Caco-2 (cell line): ENCODE measurements at places on chromosomes 11 and 22.

GRCh38 chr11:33915526-33915925 is 23.6 kb upstream of the LMO2 start:
- DNase-seq: no peak

DNA sequence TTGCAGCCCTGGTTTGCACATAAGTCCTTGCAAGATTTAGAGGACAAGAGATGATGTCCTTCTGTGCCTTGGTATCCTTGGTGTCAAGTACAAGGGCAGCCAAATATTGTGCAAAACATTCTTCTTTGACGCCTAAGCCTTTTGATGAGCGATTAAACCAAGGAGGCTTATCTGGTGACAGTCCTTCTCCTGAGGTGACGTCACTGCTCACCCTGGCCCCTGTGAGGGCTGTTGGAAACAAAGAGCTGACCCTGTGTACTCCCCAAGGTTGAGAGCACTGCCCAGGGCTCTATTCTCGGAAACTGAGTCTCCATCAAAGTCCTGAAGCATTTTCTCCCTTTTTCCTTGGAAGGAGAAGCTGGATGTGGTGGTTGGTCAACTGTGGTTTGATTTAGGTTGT is 4.7 kb upstream of the GRAMD1B start:
- no peak for DNase-seq

DNA sequence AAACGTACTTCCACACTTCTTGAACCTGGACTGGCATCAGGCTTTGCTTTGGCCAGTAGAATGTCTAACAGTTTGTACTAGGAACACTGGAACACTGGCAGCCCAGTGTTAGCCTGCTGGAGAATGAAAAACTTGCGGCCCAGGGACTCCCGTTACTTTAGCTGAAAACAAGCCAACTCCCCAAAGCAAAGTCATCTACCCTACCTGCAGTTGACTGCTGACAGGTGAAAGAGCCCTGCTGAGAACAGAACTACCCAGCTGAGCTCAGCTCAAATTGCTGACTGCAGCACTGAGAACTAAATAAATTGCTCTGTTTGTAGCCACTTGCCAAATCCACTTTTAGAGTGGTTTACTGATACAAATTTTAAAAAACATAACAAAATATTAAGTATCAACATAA is 342.5 kb downstream of the LRRC4C start:
- no peak for DNase-seq

DNA sequence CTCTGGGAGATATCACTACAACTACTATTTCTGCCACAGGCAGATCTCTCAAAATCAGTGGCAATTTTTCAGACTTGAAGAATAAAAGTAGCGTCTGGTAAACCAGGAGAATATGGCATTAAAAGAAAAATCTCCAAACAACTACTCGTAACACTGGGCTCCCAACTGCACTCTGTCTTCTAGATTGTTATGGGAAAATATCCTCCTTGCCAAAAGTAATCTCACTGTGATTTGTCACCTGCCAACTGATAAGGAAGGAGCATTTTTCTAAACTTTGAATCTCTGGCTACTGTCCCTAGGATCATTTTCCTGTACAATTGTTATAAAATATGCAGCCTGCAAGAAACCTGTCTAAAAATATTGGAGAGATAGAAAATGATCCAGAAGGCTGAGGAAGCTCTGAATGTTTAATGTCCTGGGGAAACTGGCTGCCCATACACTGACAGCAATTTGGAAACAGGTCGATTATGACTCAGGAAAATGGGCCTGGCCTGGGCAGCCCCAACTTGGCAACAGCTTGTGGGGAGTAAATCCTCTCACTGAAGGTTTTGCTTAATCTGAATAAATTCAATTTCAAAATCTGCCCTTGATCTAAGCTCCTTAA is 90.5 kb upstream of the DBX1 start:
- no peak for DNase-seq

DNA sequence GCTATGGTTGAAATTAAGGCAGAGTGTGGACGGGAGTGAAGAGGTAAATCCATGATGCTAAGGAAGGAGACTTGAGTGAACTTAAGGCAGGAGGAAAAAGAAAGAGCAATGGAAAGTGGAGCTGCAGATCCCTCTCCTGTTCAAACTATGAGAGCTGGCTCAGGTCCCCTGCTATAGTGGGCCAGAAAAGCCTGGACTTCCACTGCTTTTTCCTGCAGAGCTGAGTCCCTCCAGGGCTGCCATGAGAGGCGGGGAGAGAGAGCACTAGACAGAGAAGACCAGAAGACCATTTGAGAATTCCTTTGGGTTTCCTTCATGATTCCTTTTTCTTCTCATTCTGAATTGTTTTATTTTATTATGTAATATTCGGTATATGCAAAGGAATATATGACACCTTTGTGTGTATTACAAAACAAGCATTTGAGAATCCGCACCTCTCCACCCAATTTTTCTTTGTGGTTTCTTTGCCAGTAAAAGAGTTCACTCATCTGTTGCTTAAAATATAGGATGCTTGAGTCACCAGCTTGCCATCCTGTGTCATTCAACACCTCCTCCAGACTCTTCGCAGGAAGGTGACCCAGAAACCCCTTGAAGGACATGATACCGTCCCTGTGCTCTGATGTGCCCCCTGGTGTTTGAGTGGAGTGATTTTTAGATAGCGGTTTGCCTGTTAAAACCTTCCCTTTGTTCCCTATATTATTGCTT is 24.4 kb downstream of the SREBF2 start:
- DNase-seq: peak; percentile 71

DNA sequence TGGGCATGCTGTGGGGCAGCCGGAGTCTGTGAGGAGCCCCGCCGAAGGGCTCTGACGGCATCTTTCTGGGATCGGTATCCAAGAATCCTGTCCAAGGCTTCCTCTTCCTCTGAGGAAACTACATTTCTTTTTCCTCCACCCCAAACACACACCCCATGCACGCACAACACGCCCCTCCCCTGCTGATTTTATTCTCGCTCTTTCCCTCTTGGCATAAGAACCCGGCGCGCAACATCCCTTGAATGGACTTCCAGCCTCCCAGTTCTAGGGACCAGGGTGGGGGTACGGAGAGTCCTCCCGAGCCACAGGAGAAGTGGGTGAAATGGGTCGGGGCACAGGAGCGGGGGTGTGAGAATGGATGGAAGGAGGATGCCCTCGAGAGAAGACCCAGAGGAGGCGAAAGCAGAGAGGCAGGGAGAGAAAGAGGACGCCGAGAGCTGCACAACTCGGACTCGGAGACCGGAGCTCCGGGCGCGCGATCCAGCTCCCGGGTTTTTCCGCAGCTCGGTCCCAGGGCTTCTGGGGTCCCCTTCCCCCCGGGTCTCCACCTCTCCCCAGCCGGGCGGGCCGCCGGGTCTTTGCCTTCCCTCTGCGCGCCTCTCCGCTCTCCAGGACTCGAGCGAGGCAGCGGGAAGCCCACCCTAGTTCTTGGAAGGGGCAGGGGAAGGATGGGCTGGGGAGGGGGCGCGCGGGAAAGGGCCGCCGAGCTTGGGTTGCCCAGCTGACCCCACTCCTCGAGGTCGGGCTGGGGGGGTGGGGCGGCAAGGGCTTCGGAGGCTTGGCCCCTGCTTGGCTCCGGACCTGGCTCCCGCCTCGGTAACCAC is 1.5 kb upstream of the LARGE1 start:
- DNase-seq: peak; percentile 61

DNA sequence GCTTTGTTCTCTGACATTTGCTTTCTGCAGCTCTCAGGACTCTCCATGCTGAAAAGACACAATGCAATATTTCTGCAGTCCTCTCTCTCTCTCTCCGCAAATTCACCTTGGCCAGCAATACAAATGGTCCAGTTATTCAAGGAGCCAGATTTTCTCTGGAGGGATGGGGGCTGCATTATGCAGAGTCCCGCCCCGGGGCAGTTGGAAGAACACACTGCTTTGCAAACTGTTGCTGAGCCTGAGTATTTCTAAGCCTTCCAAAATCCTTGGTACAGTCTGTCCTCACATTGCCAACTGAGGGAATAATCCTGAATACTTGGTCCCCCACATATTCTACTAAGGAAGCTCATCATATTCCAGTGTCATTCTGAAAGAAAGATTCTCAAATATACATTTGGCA is 94.3 kb upstream of the ZC3H12C start:
- DNase-seq: no peak

DNA sequence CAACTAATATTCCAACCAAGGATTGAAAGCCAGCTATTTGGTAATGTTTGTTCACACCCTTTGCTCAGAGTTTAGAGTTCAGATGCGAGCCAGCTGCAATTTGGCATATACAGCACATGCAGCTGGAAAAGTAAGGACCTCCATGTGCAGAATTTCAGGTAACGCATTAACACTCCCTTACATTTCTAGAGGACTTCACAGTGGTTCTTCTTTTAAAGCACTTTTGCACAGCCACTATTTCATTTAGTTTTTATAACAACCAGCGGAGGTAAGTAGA is 3.4 kb downstream of the POU2AF3 start:
- no peak for DNase-seq

DNA sequence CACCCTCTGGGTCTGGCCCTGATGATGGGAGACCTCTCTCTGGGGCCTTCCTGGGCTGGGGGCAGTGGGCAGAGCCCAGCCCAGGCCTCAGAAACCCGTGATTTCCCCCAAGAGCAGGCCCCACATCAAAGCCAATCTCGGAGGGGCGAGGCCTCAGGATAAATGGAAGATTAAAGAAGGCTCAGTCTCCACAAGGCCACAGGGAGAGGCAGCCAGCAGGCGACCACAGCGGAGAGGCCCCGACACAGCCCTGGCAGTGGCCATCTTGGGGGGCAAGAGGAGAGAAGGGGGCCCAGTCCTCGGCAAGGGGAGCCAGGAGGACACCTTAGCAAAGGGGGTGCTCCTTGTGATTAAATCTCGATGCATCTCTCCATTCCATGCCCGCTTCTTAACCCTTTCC is 12.5 kb upstream of the CREB3L1 start:
- DNase-seq: no peak

- DNase-seq: no peak
These were observed 89.3 kb upstream of the CHRM4 start for GRCh38 chr11:46480909-46481308.

- DNase-seq: peak; percentile 40
These were observed 559.1 kb downstream of the FAM181B start for GRCh38 chr11:82174610-82175009.
